ENCODE measurements at places on chromosomes 2 and 18.

DNA sequence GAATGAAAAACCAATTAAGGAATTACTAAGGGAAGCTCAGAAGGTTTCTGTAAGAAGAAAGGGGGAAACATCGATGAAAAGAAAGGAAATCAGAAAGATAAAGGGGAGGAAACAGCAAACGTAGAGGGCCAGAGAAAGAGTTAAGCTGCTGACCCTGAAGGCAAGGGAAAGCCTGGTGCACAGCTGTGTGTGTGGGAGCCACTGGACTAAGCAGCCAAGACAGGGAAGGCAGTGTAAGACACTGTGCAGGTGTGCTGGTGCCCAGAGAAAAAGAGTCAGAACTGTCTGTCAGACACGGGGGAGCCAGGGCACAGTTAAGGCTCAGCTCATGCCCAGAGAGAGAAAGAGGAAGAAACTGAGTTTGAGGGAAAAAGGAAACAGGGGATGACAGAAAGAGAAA is 104.0 kb downstream of the HIBCH start:
- no peak for DNase-seq

DNA sequence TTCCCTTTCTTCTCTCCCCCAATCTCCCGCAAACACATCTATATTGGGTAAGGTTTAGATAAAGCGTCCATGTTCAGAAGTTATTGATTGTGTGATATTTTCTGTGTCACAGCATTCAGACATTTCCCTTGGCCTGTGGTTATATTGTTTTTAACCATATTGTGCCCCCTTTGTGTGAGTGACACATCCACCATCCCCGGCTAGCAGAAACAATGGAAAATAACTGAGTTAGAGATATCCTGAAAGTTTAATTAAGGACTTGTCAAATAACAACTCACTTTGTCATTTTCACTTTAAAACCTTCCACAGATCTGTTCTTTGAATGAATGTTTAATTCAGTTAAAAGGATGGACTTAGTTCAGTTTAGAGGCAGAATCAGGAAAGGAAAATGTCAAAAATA is 151.0 kb downstream of the KCNJ3 start:
- DNase-seq, result no peak

- DNase-seq, result no peak
These were observed 181.2 kb downstream of the EPHA4 start for GRCh38 chr2:221390878-221391277.

DNA sequence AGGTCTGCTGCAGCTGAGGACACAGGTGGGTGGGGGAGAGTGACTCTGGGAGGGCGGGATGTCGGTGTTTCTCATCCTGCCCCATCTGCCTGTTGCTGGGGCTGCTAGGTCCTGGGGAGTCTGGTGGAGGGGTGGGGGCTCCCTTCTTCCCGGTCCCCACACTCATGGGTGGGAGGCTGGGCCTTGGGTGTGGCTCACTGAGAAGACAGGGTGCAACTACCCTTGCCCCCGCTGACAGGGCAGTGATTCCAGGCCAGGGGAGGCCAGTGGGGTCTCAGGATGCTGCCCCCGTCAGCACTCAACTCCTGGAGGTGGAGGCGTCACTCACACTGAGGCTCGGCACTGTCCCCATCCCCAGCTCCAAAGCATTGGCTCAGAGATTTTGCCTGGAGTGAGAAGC is 7.7 kb upstream of the NFATC1 start:
- DNase-seq, result peak; percentile 16

GRCh38 chr18:24023185-24023814 is 8.7 kb downstream of the TTC39C start:
- no peak for DNase-seq

- peak; percentile 59 for DNase-seq
These were observed 4.0 kb downstream of the NEU4 start for GRCh38 chr2:241812730-241813643.
